ENCODE measurements at places on chromosomes 2 and 18. TPM values are rescaled to one million over a fixed set of nuclear protein-coding genes. Genes with fewer than 3 reads are reported as not detected.

DNA sequence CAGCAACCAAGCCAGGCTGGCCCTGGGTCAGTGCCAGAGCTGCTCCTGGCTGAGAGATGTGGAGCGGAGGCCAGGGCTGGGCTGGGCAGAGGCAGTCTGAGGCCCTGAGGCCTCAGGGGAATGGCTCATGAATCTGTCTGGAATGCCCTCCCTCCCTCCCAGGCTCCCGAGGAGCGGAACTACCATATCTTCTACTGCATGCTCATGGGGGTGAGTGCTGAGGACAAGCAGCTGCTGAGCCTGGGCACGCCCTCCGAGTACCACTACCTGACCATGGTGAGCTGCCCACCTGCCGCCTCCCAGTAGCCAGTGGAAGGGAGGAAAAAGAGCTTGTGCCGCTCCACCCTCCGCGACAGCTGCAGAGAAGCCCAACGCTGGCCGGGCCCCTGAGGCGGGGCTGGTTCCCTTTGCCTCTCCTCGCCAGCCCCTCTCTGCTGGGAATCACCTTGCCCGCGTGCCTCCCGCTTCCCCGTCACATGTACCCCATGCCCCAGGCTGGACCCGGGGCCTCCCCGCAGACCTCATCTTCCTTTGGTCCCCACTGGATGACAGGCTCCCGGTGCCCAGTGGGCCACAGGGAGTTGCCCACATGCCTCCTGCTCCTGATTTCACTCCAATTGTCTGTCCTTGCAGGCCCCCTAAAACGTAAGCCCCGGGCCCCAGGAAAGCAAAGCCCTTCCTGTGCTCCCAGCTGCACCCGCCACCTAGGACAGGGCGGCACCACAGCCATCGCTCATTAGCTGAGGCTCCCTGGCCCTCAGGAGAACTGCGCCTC, 41.1 kb downstream of the MYO7B start:
- no peak for DNase-seq
- no peak overlapping the region for H3K27ac ChIP-seq
- H3K36me3 ChIP-seq, result no peaks in the 10 kb centered on the region
- H3K4me1 ChIP-seq, result peaks cover 35% of the 10 kb centered on the region
- H3K27me3 ChIP-seq, result no peaks in the 10 kb centered on the region
- no peak overlapping the region for H3K4me3 ChIP-seq

GRCh38 chr2:235217846-235218245, 266.0 kb downstream of the SH3BP4 start:
- H3K27me3 ChIP-seq, result no peaks in the 10 kb centered on the region
- no peak for DNase-seq
- H3K4me3 ChIP-seq, result no peak overlapping the region
- no peaks in the 10 kb centered on the region for H3K36me3 ChIP-seq
- H3K27ac ChIP-seq, result no peak overlapping the region

DNA sequence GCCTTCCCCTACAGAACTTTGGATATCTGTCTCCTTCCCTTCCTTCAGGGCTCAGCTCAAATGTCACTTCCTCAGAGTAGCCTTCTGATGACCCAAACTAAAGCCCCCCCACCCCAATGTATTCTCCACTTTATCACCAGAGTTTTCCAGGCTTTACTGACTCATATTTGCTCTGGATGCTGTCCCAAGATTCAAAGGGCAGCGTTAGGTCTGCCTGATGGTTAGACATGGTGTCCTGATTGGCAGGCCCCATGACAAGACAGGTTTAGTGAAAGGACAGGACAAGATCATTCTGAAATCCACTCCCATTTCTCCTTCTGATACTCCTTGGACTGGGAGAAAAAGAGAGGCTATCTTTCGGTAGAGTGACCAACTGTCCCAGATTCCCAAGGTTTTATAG, 22.6 kb upstream of the RPIA start:
- no peak for DNase-seq
- no peak overlapping the region for H3K4me3 ChIP-seq
- H3K4me1 ChIP-seq, result no peaks in the 10 kb centered on the region
- no peaks in the 10 kb centered on the region for H3K36me3 ChIP-seq
- H3K27me3 ChIP-seq, result no peaks in the 10 kb centered on the region

DNA sequence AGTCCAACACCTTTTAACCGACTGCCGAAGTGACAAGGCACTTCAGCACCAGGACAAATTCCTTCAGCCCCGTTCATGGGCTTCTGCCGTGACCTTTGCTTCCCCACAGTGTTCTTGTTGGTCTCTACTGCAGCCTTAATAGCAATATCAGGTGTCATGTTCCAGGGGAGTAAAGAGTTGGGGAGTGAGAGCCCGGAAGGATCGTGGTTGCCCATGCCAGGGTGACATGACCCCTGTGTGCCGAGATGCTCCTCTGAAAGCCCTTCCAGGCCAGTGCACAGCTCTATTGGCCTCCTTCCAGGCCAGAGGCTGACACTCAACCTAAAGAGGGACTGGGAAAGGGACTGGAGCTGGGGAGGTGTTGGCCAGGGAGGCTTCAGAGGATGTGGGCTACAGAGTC, 279.2 kb downstream of the CYRIA start:
- H3K4me3 ChIP-seq, result no peak overlapping the region
- no peak for DNase-seq
- H3K27me3 ChIP-seq, result no peaks in the 10 kb centered on the region
- H3K36me3 ChIP-seq, result no peaks in the 10 kb centered on the region
- no peak overlapping the region for H3K27ac ChIP-seq
- H3K4me1 ChIP-seq, result no peaks in the 10 kb centered on the region

The UGT1A8 gene
- not detected for total RNA-seq

DNA sequence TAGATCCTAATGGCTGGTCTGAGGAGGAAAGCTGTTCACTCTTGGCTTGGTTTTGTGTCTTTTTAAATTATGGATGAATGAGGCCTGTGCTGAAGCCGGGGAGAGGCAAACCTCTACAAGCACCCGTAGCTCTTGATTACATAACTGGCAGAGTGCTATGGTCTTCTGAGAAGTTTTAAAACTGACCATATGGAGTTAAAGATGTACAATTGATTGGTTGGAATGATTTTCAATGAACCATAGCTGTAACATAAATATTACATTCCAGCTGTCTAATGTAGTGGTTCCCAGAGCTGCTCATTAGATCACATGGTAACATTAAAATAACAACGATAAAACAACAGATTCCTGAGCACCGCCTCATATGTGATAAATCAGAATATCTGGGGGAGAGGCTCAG, 71.1 kb upstream of the MAP4K3 start:
- no peak overlapping the region for H3K27ac ChIP-seq
- no peaks in the 10 kb centered on the region for H3K36me3 ChIP-seq
- no peak for DNase-seq
- no peaks in the 10 kb centered on the region for H3K4me1 ChIP-seq

DNA sequence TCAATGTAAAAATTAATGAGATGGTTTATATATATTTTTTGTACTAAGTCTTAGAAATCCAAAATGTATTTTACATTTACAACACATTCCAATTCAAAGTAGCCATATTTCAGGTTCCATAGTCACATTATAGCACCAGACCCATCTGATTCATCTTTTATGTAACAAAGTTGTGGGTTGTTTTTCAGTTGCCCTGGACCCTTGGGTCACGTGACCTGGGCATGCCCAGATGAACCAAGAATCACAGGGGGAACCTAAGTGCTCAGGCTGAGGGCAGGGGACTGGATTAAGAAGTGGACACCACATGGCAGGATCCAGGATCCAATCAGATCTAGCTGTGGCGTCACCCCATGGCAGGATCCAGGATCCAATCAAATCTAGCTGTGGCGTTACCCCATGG, 44.9 kb upstream of the NDUFV2 start:
- no peaks in the 10 kb centered on the region for H3K36me3 ChIP-seq
- H3K4me3 ChIP-seq, result no peak overlapping the region
- no peak for DNase-seq
- peaks cover 3% of the 10 kb centered on the region for H3K4me1 ChIP-seq
- no peaks in the 10 kb centered on the region for H3K27me3 ChIP-seq
- H3K27ac ChIP-seq, result no peak overlapping the region

The TMEM163 gene
- total RNA-seq, result 11.6 TPM

GRCh38 chr2:139218181-139218580, 438.0 kb upstream of the NXPH2 start:
- no peak overlapping the region for H3K4me3 ChIP-seq
- no peak for DNase-seq
- H3K36me3 ChIP-seq, result no peaks in the 10 kb centered on the region
- H3K27ac ChIP-seq, result no peak overlapping the region
- H3K27me3 ChIP-seq, result no peaks in the 10 kb centered on the region

- no peaks in the 10 kb centered on the region for H3K27me3 ChIP-seq
- DNase-seq, result peak; percentile 75
- peak overlapping the region; percentile 91 for H3K4me3 ChIP-seq
- H3K36me3 ChIP-seq, result peaks cover 1% of the 10 kb centered on the region
- peaks cover 45% of the 10 kb centered on the region for H3K4me1 ChIP-seq
Observed at GRCh38 chr18:3451183-3451988, 1.4 kb downstream of the TGIF1 start.

The IL1A gene
- 0.45 TPM for total RNA-seq

- no peak overlapping the region for H3K27ac ChIP-seq
- DNase-seq, result no peak
- no peak overlapping the region for H3K4me3 ChIP-seq
- H3K36me3 ChIP-seq, result no peaks in the 10 kb centered on the region
- H3K4me1 ChIP-seq, result no peaks in the 10 kb centered on the region
Observed at GRCh38 chr2:20099780-20100179, 48.4 kb upstream of the LAPTM4A start.

- H3K36me3 ChIP-seq, result no peaks in the 10 kb centered on the region
- H3K4me1 ChIP-seq, result no peaks in the 10 kb centered on the region
- H3K4me3 ChIP-seq, result no peak overlapping the region
- no peak overlapping the region for H3K27ac ChIP-seq
- no peaks in the 10 kb centered on the region for H3K27me3 ChIP-seq
Observed at GRCh38 chr2:225282858-225283710, 116.4 kb upstream of the NYAP2 start.

The CELF4 gene
- total RNA-seq, result not detected

DNA sequence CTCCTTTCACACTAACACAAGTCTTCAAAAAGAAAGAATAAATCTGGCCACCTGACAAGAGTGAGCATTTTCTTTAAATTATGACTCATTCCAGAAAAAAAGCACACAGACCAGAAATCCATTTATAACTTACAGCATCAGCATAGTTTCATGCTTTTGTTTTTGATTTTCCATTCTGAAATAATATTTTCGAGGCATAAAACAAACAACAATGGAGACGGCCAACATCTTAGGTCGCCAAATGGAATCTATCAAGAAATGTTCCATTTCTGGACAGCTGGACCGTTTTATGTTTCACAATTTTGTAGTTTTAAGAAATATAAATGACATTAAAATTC, 165.4 kb upstream of the ZFP36L2 start:
- no peaks in the 10 kb centered on the region for H3K27me3 ChIP-seq
- peaks cover 18% of the 10 kb centered on the region for H3K4me1 ChIP-seq
- peaks cover 6% of the 10 kb centered on the region for H3K36me3 ChIP-seq
- H3K27ac ChIP-seq, result no peak overlapping the region
- no peak overlapping the region for H3K4me3 ChIP-seq
- DNase-seq, result no peak

DNA sequence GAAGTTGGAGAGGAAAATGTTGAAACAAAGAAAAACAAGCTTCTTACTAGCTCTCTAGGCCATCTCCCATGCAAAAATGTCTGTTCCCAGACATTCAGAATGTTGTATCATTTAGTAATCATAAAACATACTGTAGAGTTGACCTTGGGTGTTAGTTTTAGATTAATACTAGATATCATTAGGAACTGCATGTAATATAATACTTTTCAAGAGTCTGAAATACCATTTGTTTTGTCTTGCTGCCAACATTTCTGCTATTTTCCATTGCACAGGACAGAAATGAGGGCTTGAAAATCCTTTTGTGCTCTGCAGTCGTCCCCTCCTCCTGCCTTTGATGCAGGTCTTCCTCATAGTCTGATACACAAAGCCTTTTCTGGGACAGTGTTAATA, 89.5 kb upstream of the RBMS1 start:
- no peak overlapping the region for H3K27ac ChIP-seq
- no peak for DNase-seq
- no peaks in the 10 kb centered on the region for H3K4me1 ChIP-seq
- H3K36me3 ChIP-seq, result no peaks in the 10 kb centered on the region

The PROM2 gene
- 0.70 TPM for total RNA-seq

The DOK1 gene
- 24.9 TPM for total RNA-seq

GRCh38 chr2:168091986-168092385, 155.4 kb downstream of the STK39 start:
- H3K4me3 ChIP-seq, result no peak overlapping the region
- no peaks in the 10 kb centered on the region for H3K36me3 ChIP-seq
- no peak for DNase-seq
- H3K27me3 ChIP-seq, result no peaks in the 10 kb centered on the region
- H3K27ac ChIP-seq, result no peak overlapping the region

- H3K36me3 ChIP-seq, result no peaks in the 10 kb centered on the region
- H3K4me3 ChIP-seq, result no peak overlapping the region
- no peaks in the 10 kb centered on the region for H3K27me3 ChIP-seq
- DNase-seq, result no peak
- no peaks in the 10 kb centered on the region for H3K4me1 ChIP-seq
Observed at GRCh38 chr2:239351687-239352086, 49.1 kb downstream of the HDAC4 start.

The EHD3 gene
- total RNA-seq, result 5.6 TPM

- DNase-seq, result no peak
- no peak overlapping the region for H3K27ac ChIP-seq
- no peaks in the 10 kb centered on the region for H3K4me1 ChIP-seq
Observed at GRCh38 chr2:218079943-218080913, 11.2 kb downstream of the RUFY4 start.

GRCh38 chr2:129888461-129888860, 91.0 kb upstream of the RAB6C start:
- no peaks in the 10 kb centered on the region for H3K4me1 ChIP-seq
- no peak for DNase-seq
- no peak overlapping the region for H3K27ac ChIP-seq
- no peaks in the 10 kb centered on the region for H3K27me3 ChIP-seq

DNA sequence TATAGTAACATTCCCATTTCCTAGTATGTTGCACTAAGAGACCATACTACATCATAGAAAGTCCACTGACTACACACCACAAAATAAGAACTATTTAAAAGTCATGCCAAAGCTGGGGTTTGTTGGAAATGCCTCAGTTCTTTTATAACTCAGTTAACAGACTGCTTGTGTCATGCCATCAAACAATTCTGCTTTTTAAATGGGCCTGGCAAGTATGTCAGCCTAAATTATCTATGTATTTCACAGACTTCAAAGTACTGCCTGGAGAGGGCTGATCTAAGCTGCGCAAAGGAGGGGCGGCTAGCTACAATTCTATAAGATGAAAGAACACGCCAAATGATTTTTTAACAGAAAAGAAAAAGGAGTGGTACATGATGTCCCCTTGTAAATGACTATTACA, 49.6 kb downstream of the FARSB start:
- H3K27me3 ChIP-seq, result no peaks in the 10 kb centered on the region

DNA sequence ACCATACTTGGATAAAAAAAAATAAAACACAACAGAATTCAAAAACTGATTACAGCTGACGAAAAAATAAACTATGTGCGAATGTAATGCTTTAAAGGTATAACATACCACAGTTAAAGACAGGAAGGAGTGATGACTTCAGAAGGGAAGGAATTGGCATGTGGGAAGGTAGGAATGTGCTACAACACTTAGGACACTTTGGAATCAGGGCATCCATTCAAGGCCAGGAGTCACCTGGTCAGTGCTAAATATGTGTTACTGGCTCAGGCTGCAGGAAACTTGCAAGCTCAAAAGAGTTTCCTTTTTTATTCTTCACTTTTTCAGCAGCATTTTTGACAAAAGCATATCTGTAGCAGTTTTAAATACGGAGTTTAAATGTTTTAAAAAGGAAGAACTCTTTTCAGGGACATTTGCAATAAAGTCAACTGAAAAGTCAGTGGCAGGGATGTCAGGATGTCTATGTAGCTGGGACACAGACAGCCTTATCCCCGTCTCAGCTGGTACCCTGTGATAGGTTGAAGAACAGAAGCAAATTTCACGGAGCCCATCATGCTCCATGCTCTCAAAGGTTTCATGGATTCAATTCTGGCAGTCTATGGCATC, 138.0 kb upstream of the KLHL14 start:
- no peak for DNase-seq
- H3K27me3 ChIP-seq, result no peaks in the 10 kb centered on the region
- H3K4me1 ChIP-seq, result no peaks in the 10 kb centered on the region
- H3K27ac ChIP-seq, result no peak overlapping the region

All from natural killer cell (primary cell).